NCI-H1417 (cell line): ENCODE measurements at places on chromosomes 13 and 19.

GRCh38 chr19:19382118-19382517 is 23.4 kb upstream of the GATAD2A start:
- no peak for DNase-seq

DNA sequence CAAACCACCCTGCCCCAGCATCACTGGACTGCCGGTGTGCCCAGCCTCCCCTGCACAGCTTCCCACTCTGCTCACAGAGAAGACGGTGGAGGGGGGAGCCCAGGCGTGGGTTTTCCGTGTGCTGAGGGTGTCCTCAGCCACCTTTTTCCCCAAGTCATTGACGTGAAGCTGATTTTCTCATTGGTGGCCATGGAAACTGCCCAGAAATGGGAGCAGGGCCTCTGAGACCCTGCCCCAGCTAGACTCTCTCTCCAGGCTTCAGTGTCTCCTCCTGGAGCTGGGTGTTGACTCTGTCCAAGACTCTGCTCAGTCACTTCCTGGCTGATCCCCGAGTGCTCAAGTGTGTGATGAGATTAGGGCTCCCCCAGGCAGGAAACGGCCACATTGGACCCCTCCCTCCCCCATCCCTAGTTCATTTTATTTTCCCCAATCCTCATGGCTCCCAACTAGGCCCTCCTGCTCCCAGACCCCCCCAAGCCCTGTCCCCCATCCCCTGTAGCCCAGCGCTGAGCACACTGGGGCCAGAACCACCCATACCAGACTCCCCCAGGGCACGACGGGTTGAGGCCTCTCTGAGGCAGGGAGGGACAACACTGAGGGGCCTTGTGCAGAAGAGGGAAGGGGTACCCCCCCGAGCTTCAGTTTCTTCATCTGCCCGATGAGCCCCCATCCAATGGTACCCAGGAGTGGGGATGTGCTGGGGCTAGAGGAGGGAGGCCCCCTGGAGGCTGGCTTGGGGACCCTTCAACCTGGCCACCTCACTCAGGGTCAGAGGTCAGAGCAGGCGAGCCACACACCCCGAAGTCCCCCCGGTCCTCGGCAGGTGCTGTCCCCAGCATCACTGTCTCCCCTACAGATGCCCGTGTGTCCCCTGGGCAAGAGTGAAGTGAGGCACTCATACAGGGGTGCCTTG is 1.2 kb upstream of the F2RL3 start:
- DNase-seq: no peak

DNA sequence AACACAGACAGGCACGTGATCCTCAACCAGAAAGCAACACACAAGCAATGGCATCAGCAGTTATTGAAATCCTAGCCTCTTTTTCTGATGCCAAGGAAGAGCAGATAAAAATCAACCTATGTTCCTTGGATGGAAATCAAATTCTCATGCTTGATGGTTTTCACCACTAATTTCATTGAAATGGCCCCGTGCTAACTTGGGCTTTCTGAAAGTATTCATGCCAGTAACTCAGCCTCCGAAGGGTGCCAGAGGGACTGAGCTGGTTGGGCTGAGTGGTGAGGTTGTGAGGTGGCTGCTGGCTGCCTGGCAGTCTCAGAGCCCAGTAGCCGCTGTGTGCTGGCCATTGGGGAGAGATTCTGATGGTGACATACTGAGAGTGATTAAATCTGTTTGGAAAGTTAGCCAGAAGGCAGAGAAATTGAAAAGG is 309.3 kb downstream of the DCT start:
- no peak for DNase-seq

GRCh38 chr19:2529473-2529918 is 53.6 kb downstream of the GADD45B start:
- peak; percentile 17 for DNase-seq

GRCh38 chr13:22489771-22490170 is 691.0 kb upstream of the SGCG start:
- DNase-seq: no peak

DNA sequence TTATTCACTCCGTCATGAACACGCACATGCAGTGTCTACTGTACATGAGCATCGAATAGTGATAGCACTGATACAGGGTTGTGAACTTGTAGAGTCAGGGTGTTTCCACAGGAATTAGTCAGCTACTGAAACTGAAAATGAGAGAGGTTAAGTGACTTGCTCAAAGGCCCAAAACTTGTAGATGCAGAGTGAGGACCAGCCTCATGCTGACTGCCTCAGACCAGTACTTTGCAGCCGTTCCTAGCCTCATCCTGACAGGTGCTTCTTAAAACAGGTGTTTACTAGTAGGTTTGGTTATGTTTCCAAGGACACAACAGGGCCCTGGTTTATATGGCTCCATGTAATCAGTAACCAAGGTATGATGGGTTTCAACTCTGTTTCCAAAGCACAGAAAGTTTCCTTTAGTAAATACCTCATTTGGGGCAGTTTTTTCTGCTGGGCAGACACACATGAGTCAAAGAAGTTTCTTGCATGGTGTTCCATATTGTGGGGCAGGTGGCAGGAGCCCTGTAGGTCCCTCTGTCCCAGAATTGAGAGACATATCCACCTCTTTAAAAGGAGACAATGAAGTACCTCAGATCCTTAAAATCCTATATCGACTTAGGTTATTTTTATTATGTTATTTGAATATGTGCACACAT is 16.0 kb downstream of the FGF9 start:
- no peak for DNase-seq

GRCh38 chr13:23771956-23772355 is 117.2 kb downstream of the MIPEP start:
- DNase-seq: no peak

DNA sequence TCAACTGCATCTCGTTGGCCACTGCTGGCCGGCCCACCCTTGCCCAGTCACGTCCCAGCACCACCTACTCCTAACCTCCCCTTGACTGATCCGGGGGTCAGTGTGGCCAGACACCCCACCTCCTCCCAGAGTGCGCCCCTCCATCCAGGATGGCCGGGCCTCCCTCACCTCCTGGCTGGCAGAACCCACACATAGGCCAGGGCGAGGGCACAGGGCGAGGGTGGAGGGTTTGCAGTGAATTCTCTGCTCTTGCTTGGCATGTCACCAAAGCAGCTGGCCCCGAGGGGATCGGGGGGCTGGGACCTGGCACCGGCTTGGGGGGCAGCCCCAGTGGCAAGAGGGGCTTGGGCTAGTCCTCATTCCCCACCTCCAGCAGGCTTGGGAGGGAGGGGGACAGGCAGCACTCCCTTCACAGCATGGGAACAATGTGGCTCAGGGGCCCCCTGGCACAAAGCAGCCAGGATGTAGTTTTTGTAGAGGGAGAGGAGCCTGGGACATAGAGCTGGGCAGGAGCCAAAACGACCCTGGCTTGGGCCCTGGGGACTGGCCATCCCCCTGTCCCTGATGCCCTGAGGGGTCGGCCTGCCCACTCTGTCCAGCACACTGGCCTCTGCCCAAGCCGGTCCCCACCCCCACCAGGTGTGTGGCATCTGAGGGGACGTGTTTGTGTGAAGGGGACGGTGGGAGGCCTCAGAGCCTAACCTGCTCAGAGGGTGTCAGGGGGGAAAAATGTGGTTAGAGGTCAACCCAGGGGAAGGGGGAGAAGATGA is 28.5 kb upstream of the ASF1B start:
- DNase-seq: no peak

GRCh38 chr19:2461751-2462634 is 5.2 kb upstream of the LMNB2 start:
- DNase-seq: peak; percentile 93

- DNase-seq: no peak
Measured at GRCh38 chr13:77930430-77930829, 11.8 kb upstream of the EDNRB start.

DNA sequence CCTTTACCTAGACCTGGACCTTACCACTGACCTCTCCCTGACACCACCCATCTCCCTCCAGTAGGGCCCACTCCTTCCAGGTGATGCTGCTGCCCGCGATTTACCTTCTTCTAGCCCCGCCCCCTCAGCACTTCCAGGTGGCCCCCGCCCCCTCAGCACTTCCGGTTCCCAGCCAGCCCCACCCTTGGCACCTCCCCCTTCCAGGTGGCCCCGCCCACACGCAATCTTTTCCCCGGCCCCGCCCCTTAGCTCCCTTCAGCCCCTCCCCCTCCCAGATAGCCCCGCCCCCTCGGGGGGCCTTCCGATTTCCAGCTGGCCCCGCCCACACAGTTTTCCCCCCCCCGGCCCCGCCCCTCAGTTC is 586 bp downstream of the LIG1 start:
- DNase-seq: peak; percentile 89

DNA sequence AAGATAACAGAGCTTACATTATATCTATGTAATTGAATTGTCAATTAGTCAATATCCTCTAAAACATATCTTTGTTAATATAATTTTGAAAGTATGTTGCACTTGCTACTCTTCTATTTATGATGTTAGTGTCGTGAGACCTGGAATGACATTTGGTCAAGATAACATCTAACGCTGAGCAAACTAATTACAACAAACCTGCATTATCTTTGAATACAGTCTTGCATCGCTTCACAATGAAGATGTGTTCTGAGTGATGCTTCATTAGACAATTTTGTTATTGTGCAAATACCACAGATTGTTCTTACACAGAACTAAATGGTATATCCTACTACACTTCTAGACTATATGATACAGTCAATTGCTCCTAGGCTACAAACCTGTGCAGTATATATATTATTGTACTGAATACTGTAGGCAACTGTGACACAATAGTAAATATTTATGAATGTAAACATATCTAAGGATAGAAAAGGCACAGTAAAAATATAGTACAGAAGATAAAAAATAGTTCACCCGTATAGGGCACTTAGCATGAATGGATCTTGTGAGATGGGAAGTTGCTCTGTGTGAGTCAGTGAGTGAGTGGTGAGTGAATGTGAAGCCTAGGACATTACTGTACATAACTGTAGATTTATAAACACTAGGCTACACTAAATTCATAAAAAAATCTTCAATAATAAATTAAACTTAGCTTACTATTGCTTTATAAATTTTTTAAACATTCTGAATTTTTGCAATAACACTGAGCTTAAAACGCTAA is 1773.8 kb downstream of the PCDH9 start:
- DNase-seq: no peak

- peak; percentile 9 for DNase-seq
Measured at GRCh38 chr19:46951171-46951986, 68.3 kb upstream of the NPAS1 start.

- DNase-seq: peak; percentile 7
Measured at GRCh38 chr19:38267761-38268483, 3.5 kb downstream of the SPINT2 start.

DNA sequence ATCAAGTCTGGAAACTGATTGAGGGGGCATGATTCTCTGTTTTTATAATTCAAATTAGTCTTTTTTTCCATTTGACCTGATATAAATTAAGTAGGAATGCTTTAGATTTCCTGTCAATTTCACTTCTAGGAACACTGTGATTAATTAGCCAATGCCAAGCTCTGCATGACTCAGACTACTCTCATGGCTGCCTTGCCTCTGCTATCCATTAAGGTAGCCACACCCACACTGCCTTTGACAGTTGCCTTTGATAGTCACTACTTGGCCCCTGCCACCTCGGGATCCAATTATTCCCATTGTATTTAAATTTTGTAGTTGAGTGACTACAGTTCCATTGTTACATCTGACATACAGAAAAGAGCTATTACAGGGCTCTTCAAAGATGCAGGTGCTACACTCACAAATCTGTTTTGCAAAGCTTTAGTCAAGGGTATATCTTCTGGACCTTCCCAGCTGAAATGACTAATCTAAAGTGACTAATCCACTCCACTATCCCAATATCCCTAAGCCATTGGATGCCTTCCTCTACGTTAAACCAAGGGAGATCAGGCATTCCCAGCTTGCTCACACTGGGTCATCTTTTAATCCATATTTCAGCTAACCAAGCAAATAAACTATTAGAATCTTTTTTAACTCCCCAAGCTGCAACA is 1193.1 kb upstream of the MIR17HG start:
- no peak for DNase-seq

DNA sequence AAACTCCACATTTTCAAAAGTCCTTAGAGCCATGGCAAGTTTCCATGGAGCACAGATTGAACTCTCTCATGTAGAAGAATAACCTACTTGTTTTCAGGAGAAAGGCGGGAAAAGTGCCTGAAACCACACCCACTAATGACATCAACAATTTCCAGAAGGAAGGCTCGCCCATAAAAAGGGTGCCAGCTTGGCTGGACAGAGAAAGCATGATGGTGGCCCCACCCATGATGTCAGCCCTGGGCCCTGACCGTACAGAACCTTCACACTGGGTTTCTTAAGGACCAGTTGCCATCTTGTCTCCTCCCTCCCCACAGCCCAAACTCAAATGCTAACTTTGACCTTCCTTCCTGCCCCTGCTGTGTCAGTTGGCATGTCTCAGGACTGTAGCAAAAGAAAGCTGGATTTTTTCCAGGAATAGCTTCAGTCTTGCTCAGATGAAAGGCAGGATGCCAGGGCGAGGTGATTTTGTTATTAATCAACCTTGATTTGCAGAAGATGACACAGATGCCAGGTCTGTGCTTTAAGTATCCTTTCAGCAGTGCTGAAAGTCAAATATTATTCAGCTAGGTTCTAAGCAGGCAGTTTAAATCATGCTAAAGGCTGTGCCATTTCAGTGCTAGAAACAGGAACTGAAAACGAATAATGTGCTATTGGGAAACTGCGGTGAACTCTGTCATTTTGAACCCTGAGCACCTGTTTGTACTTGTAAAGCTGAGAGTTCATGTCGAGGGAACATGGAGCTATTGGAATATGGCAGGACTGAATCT is 89.5 kb upstream of the RFC3 start:
- no peak for DNase-seq

GRCh38 chr13:81395368-81395767 is 1054.4 kb upstream of the SPRY2 start:
- DNase-seq: no peak

DNA sequence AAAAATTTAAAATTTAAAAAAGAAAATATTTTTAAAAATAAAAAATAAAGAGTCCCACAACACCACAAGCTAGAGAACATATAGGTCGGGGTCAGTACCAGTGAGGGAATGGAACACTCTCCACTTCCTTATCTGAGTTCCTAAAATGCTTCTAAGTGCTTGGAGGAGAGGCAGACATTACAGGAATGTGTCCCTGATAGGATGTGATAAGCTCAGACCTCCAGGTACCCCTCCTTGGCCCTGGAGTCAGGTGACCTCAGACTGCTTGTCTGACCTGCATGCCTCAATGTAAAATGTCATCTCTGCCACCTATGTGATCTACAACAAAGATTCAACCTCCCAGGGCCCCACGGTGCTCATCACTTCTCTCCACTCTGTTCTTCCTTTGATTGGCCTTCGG is 2.8 kb downstream of the ZNF814 start:
- DNase-seq: no peak

DNA sequence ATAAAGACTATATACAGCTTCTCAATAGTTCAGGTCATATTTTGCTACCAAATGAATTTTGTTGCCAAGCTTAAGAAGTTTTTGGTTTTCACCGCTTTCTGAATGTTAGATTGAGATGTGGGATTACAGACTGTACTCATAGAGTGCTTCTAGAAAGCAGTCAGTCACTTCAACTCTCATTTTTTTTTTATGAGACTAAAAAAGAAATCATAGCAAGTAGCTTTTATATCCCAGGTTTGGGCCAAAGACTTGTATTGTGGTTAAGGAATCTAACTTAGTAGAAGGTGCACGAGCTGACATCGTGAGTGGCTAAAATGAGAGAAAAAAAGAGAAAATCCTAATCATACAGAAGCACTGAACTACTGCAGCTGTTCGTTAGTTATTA is 2.2 kb upstream of the USPL1 start:
- peak; percentile 40 for DNase-seq

GRCh38 chr13:92833071-92833470 is 393.5 kb upstream of the GPC6 start:
- DNase-seq: no peak

- DNase-seq: no peak
Measured at GRCh38 chr13:37617173-37617572, 18.6 kb upstream of the POSTN start.

GRCh38 chr19:38401148-38401547 is 1.7 kb upstream of the FAM98C start:
- no peak for DNase-seq
